ENCODE measurements at places on chromosomes 4 and X.

GRCh38 chrX:155891446-155892210, 10.5 kb downstream of the VAMP7 start:
- DNase-seq, result no peak

GRCh38 chrX:111507933-111508332, 3.5 kb upstream of the SERTM2 start:
- DNase-seq, result no peak

DNA sequence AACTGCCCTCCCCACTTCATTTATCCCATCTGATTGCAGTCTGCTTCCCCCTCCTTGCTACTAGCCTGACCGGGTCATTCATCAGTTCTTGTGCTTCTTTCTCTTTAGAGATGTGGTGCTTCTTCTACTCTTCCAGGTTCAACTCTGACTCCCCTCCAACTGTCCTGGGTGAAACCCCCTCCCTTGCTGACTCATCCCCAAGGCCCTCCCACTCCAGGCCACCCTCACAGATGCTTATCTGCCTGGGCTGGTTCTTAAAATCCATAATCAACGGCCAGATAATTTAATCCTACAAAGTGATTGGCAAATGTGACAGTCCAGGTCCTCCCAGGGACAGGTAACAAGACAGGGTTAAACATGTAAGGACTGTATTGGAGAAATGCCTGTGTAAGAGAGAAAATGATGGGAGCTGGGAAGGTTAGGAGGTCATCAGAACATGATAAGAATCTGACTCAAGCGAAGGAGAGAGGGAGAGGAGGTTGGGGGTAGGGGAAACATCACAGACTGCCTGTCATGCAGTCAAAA, 182.8 kb upstream of the C1QTNF7 start:
- DNase-seq, result no peak

GRCh38 chr4:15479089-15479912, 9.6 kb downstream of the CC2D2A start:
- DNase-seq, result peak; percentile 81

DNA sequence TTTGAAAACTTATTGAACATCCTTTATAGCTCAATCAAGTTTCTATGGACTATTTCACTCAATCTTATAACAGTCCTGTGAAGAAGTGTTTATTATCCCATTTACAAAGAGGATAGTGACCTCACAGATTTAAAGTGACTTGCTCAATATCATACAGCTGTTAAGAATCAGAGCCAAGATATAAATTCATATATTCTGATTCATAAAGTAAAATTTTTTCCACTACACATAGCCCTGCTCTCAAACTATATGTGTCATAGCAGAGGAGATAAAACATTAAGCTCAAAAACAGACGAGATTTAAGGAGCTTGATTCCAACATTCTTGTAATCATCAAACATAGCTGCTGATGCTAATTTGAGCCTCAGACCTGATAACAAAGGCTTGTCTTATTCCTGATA, 226.8 kb downstream of the CAMK2D start:
- no peak for DNase-seq

- DNase-seq, result no peak
Measured at GRCh38 chrX:39577985-39578869, 519.5 kb downstream of the BCOR start.

DNA sequence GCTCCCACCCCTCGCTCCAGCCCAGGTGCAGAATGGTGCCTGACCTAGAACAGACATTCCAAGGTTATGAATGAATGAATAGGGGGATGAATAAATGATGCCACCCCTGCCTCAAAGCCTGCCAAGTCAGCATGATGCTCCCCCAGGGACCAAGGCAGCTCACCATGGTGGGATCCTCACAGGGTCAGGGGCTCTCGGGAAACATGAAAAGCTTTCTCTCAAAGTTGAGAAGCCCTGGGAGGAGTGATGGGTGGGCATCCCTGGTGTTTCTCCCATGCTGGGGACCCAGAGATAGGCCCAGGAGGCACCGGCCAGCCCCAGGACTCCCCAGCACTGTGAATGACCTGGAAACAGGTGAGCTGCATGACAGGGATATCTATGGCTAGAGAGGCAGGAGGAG, 58.9 kb downstream of the HTRA3 start:
- DNase-seq, result no peak

- DNase-seq, result no peak
Measured at GRCh38 chrX:51215266-51215665, 117.4 kb upstream of the NUDT10 start.

DNA sequence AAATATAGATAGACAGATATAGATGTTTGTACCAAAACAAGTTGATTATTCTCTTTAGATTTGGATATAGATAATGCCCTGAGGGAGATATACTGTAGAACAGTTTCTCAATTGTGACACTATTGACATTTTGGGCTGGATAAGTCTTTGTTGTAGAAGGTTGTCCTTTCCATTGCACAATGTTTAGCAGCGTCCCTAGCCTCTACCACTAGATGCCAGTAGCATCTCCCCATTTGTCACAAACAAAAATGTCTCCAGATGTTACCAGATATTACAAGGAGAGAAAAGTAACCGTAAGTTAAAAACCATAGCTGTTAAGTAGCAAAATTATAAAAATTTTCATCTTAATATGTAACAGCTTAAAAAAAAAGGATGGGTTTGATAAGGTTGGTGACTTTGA, 2595.3 kb downstream of the ARAP2 start:
- DNase-seq, result no peak

DNA sequence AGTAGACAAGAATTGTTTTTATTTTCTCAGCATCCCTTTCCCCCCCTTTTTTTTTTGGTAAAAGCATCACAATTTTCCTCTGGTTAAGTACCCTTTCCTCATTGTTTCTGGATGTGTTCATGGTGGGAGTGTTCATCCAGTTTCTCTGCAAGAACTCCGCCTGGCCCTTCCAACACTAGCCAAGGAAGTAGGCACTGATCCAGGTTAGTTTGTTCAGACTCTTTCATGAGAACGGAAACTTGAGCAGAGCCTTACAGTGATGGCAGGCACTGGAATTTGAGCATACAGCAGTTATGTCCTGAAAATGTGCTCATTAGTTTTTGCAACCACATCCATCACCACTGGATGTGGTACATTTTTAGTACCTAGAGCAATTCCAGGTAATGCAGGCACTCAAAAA, 336.1 kb upstream of the BOD1L1 start:
- no peak for DNase-seq
